Gastrocnemius medialis (tissue), 4 donors: ENCODE measurements at places on chromosomes 3 and 15.

GRCh38 chr15:28987337-28987736 lies 101.6 kb downstream of the APBA2 start:
- DNase-seq: no peak

DNA sequence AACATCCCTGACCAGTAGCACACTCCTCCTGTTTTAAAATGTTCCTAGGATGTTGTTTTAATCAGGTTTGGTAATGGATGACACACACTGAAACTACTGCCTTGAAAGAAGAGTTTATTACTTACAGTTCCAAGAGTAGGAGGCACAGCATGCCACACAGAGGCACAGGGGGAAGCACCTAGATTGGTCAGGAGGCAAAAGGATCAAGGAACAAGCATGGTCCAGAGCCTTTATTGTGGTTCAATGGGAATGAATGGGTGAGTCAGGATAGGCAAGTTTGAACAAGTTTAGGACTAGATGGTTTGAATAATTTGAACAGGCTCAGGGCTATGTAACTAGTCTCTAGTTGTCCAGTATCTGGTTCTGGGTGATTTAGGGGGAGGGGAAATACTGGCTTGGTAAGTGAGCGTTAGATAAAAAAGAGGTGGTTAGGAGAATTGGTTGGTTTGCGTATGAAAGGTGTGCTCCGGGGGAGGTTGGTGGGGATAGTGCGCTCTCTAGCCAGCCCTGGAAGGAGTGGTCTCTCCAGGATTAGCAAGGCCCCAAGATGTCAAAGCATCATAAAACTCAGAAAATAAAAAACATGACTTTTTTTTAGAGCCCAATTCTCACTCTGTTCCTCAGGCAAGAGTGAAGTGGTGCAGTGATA lies 35.1 kb downstream of the TMOD3 start:
- no peak for DNase-seq

DNA sequence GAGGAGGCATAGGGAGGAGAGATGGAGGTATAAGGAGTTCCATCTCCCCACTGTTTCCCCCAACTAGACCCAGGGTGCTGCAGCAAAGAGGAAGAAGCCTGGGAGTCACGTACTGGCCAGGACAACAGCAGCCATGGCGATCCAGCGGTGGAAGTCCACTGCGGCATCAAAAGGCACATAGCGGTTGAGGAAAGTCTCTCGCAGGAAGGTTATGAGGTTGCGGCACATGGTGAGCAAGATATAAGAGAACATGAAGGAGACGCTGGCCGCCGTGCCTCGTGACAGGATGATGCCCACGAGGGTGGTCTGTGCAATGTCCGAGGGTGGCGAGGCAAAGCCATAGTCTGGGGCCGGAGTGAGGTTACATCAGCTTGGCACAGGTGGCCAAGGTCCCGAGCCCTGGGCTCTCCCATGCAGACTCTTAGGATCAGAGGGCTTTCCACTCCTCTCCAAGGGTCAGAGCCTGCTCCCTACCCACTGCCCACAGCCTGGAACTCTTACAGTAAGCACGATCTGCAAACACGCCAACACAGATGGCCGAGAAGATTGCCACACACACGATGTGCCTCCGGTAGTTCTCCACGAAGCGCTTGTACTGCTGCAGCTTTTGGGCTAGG lies 14.3 kb downstream of the DUOX2 start:
- no peak for DNase-seq

DNA sequence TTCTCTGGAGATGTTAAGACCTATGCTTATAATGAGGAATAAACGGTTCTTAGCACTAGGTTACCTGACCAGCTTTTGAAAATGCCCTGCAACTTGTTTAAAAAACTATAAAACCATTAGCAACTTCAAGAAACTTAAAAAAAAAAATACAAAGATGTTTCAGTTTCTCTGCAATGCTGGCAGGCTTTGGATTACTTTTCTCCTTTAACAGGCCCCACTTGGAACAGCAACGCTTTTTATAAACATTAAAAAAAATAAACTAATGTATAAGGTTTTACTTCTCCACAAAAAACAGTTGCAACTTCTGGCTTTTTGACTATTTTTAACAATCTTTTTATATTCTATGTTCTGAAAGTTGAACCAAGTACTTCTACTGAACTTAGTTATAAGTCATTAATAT lies 1006.7 kb downstream of the ROBO1 start:
- DNase-seq: no peak

GRCh38 chr15:64247906-64248541 lies 85.2 kb upstream of the PPIB start:
- DNase-seq: no peak

GRCh38 chr15:59205839-59206622 lies 612 bp upstream of the LDHAL6B start:
- DNase-seq: no peak

DNA sequence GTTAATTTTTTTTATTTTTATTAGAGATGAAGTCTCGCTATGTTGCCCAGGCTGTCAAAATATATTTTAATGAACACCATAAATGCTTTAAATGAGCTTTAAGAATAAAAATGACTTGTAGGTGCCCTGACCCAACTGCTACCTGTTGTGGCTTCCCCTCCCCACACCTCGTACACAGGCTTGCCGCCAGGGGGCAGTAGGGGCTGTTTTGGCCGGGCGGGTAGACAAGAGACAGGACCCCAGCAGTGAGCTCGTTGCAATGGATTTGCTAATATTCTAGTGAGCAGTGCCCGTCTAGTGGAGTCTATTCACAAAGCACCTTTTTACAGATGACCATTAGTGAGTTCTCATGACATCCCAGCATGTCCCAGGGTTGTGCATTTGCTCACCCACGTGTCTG lies 418.1 kb downstream of the OCA2 start:
- DNase-seq: no peak

- no peak for DNase-seq
Measured at GRCh38 chr3:9408546-9408945, 11.1 kb downstream of the SETD5 start.

GRCh38 chr3:55538158-55538557 lies 51.1 kb upstream of the WNT5A start:
- no peak for DNase-seq

DNA sequence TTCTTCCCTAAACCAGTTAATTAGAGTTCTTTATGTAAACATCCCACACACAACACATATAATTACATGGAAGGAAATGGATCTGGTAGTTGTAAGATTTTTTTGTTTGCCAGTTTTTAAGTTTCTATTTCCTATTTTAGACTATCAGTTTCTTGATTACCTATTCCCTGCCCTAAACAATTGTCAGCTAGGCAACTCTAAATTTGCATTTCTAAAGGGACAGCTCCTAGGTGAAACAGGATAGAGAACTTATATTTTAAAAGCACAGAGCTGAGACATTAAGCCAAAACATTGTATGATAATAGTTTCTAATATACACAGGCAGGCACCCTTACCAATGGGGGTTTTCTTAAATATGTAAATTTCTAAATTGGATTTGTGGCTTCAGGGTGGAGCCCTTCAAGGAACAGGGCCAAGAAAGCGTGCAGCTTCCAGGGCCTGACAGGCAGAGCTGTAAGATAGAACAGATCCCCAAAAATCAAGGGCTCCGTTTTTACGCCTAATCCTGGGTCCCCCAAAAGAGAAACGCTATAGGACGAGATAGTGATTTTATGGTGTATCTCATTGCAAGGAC lies 8.9 kb downstream of the LEKR1 start:
- DNase-seq: no peak

DNA sequence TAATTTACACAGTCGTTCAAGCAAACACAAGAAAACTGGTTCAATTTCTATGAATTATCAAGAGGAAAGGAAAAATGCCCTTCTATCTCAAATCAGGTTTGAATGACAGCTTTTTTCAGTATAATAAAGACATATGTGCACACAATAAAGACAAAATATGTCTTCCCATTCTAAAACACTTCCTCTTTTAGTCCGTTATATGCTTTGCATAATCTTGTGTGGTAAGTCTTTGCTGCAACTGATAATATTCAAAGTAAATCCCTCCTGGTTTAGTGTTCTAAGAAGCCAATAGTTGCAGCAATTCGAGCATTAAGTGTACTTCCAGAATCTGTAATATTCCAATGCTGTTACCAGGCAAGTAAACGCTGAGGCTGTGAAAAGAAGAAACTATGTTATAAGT lies 43.7 kb upstream of the MAPKBP1 start:
- DNase-seq: no peak

GRCh38 chr3:116423945-116424344 lies 21.3 kb downstream of the LSAMP start:
- no peak for DNase-seq

GRCh38 chr3:21170964-21171363 lies 580.0 kb downstream of the ZNF385D start:
- no peak for DNase-seq

DNA sequence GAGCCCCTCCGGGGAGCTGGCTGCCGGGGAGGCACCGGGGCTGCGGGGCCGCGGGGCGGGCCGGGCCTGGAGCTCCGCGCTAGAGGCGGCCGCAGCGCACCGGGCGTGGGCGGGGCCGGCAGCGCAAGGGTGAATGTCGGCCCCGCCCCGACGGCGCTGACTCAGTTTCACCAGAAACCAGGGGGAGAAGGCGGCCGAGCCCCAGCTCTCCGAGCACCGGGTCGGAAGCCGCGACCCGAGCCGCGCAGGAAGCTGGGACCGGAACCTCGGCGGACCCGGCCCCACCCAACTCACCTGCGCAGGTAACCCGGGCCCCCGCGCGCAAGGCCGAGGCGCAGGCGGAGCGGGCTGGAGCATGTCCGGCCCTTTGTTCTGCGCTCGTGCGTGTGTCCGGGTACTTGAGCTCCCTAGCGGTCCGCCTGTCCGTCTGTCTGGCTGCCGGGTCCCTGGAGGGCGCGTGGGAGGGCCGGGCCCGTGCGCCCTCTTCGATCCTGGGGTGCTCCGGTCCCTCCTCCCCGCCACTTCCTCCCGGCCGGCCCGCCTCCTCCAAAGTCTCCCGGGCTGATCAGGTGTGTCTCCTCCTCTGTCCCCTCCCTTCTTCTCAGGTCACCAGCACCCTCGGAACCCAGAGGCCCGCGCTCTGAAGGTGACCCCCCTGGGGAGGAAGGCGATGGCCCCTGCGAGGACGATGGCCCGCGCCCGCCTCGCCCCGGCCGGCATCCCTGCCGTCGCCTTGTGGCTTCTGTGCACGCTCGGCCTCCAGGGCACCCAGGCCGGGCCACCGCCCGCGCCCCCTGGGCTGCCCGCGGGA lies at the start of gene SPINT1:
SPINT1 (plus strand) TSS at position 164 of the 811 bp plus-strand sequence; CDS start at position 671, 507 bp downstream.
- no peak for DNase-seq

DNA sequence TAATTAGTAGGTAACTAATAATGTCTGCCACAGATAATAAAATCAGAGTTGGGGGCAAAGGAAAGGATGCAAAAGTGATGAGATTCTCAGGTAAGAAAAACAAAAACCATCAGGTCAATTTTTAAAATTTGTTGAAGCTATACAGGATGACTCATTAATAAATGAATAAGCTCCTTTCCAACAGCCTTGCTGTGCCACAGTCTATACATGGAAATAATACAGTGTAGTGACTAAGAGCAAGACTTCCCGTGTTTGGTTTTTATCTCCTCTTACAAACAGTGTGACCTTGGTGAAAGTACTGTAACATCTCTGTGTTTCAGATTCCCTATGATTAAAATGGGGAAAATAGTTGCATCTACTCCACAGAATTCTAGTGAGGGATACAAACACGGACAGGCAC lies 331.6 kb downstream of the PYDC2 start:
- no peak for DNase-seq

DNA sequence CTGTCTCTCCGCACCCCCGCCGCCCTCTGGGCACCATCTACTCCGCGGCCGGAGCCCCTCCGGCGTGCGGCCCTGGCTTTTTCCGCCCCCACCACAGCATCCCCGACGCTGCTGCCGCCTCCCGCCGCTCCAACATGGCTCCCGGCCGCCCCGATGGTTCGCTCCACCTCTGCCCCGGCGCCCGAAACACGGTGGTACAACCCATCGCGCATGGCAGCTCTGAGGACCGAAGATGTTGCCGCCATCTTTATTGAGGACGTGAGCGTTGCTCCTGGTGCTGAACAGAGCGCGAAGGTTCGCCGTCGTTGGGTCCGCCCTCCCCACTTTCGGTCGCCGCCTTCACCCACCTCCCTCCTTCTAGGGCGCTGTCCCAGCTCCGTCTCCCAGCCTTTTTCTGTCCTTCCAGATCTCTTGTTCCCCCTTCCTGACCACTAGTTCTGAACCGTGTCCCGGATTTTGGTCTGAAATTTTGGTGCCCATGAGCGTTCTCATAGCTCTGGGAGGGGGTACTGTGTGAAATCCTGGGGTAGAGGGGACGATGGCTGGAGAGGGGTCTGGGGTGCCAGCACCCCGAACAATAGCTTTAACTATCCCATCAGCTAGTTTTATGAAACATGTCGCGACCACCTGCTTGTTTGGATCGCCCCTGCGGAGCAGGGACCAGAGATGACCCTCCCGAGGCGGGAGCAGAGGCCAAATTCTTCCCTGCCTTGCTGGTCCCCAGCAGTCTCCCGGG lies at the start of gene CELSR3:
CELSR3 (minus strand) TSS at position 134 of the 736 bp plus-strand sequence. CDS start 252 bp downstream, outside the sequence.
- no peak for DNase-seq

GRCh38 chr3:151210676-151211381 lies 7.8 kb upstream of the GPR171 start:
- DNase-seq: no peak

DNA sequence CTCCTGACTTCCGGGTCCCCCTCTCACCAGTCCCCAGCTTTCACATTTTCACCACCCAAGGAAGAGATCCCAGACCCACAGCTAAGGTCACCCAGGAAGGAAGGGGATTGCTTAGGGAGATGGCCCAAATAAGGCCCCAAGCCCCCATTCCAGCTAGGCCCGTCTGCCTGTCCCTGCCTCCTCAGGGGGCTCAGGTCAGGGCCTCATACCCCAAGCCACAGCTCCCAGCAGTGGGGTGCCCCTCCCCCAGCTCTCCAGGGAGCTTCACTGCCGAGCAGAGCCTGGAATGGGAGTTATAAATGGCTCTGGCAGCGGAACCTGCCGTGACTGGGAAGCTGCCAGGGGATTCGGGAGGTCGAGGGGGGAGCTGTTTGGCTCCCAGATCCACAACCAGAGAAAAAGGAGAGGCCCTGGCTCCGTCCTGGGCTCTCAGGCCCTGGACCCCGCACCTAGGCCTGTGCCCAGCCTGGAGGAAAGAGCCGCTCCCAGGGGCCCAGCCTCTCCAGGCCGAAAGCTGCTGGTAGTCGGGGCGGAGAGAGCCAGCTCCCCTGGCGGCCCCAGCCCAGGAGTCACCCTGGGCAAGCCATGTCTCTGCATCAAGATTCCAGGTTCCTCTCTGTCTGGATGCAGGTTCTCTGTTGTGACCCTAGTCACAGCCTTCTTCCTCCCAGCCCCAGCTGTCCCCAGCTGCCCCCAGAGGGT lies 550 bp downstream of the CCDC9B start:
- DNase-seq: peak; percentile 89

- no peak for DNase-seq
Measured at GRCh38 chr3:129954514-129954913, 20.0 kb upstream of the TRH start.

DNA sequence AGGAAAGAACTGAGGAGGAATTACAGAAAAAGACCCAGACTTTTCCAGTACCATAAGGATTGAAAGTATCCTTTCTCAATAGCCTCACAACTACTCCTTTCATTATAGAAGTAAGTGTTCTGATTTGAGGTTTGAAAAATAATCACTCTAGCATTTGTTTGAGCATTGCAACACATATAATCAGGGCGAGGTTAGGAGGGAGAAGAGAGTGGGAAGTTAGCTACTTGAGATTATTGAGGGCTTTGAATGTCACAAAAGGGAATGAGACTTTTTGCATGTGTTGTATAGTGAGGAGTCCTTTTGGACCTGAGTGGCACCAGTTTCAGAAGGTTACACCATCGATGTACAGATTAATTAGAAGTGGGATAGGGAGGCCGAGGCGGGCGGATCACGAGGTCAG lies 65.2 kb upstream of the TNIK start:
- no peak for DNase-seq
